ENCODE measurements at places on chromosomes 4 and X.

GRCh38 chrX:12582649-12583048, 208.6 kb upstream of the PRPS2 start:
- no peak for DNase-seq

GRCh38 chrX:70549429-70549828, 104.8 kb downstream of the DLG3 start:
- no peak for DNase-seq

- DNase-seq, result no peak
Observed at GRCh38 chr4:112113864-112114263, 31.4 kb upstream of the FAM241A start.

DNA sequence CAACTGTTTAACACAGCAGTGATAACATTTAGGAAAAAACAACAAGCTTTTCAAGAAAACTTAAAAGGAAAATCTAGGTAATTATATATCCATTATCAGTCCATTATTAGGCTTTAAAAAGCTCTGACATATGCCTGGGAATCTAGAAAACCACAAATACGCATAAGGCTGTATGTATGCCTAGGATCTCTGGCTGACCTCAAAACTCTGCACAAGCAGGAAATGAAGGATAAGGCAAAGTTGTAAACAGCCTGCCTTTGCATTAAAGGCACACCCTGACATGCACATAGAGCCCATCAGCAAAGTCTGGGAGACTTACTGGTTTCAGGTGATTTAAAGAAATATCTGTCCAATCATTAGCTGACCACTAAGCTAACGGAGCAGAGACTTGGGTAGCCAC, 14.0 kb downstream of the TIMP1 start:
- DNase-seq, result no peak

- DNase-seq, result no peak
Observed at GRCh38 chr4:186272699-186273391, 6.9 kb downstream of the F11 start.

DNA sequence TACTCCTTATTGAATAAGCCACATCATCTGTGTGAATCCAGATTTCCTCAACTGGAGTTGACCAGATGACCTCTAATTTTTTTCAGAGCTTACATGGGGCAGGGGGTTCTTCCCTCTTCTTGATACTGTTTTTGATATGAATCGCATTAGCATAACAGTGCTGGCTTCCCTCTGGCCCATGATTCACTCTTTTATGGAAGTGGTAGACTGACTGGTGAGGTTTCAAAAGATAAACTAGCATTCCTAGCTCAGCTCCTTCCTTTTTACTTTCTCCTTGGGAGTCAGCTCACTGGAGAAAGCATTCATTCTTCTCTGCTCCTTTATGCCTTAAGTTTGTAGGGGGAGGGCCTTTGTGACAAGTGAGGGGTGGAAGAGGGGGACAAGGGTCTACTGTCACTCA, 161.0 kb upstream of the FGF13 start:
- DNase-seq, result no peak

- DNase-seq, result no peak
Observed at GRCh38 chr4:24850674-24851073, 55.3 kb downstream of the SOD3 start.
